ENCODE measurements at places on chromosomes 3 and 15.
A peak's percentile ranks its signal among the peaks of the same experiment; 100 is the strongest.

DNA sequence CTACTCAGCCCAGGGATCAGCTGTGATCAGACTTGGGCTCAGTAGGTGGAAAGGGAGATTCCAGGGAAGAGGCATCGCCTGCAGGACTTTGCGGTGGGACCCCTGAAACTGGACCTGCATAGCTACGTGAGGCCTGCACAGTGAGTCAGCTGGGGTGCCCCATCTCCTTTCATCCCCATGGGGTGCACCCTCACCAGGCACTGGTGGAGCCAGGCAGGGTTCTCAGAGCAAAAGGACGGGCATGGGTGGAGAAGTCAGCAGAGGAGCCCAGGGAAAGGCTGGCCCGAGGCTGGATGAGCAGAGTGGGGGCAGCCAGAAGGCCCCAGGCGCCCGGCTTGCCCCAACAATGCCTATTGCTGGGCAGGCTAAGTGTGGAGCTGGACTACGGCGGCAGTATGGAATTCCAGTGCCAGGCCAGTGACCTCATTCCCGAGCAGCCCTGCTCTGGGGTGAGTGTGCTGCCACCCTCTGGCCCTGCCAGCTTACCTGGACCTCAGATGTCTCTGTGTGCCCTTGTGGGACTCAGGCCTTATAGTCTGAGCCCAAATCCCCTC is 19.7 kb downstream of the ACAA1 start:
- DNase-seq = no peak

- no peak for DNase-seq
Observed at GRCh38 chr3:138356730-138357405, 8.5 kb downstream of the MRAS start.

DNA sequence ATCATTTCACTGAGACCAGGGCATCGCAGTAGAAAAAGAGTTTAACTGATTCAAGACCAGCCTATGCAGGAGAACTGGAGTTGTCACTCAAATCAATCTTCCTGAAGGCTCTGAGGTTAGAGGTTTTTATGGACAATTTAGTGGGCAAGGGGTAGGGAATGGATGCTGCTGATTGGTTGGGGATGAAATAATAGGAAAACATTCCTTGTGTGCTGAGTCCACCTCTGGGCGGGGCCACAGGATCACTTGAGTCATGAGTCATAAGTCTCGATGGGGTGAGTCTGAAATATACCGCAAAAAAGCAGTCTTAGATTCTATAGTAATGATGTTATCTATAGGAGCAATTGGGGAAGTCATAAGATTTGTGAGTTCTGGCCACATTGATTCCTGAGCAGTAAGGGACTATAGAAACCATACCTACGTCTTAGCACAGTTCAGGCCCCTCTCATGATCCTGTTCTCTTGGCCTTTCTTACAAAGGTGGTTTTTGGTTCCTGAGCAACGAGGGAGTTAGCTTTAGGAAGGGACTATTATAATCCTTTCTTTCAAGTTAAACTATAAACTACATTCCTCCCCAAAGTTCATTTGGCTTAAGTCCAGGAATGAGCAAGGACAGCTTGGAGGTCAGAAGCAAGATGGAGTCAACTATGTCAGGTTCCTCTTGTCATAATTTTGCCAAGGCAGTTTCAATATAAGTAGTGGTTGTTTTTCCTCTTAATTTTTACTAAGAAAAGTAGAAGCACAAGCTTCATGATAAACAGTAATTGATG is 2.7 kb upstream of the OPA1 start:
- DNase-seq = no peak

DNA sequence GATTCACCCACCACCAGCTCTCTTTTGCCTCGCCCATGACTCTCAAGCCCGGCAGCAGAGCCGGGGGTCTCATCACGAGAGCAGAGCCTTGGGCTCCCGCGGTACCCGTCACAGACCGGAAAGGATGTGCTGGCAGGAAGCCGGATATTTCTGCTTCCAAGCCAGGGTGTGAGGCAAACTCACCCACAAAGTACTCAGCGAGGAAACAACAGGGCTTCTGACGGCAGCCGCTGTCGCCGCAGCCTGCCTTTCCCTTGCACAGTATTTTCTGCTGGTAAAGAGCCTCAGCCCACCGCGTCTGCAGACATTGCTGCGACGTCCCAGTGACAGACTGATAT is 119.9 kb downstream of the NSMCE3 start:
- DNase-seq = no peak

GRCh38 chr3:100400419-100400779 is 490 bp downstream of the TOMM70 start:
- peak; percentile 18 for DNase-seq

DNA sequence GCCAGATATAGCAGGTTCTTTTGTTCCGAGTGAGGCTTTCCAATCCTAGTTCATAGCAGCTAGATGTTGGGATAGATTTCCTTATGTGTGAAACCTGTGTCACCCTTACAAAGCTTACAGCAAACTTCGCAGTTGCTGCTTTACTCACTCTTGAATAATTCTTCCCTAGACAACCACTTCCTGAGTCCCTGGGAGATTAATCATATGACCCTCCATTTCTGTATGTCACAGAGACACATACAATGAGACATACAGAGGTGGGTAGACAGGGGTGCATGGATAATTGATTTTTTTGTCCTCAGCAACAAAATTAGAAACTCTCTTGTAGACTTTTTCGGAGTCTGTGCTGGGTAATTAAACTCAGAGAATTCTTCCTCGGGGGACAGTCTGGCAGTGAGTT is 163.2 kb downstream of the NSUN3 start:
- no peak for DNase-seq

DNA sequence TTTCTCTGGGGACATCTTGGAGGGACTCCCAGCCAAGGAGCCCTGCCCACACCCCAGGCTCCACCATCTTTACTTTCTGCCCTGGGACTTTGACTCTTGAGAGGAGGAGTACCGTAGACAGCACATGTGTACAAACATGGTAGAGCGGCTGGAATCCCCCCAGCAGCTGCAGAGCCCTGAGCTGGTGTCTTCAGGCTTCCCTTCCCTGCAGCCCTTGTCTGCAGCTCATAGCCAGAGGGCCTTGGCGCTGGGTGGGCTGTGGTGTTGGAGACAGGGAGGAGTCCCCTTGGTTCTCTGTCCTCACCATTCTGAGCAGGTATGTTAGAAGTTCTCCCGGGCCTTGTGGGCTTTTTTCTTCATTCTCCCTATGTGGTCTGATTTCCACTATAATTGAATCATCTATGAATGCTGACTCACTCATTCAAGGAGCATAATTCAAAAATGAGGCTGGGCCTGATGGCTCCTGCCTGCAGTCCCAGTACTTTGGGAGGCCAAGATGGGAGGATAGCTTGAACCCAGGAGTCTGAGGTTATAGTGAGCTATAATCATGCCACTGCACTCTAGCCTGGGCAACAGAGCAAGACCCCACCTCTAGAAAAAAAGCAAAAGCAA is 97.8 kb upstream of the MEF2A start:
- no peak for DNase-seq

- DNase-seq = no peak
Observed at GRCh38 chr15:45611305-45611704, 23.5 kb upstream of the SQOR start.

DNA sequence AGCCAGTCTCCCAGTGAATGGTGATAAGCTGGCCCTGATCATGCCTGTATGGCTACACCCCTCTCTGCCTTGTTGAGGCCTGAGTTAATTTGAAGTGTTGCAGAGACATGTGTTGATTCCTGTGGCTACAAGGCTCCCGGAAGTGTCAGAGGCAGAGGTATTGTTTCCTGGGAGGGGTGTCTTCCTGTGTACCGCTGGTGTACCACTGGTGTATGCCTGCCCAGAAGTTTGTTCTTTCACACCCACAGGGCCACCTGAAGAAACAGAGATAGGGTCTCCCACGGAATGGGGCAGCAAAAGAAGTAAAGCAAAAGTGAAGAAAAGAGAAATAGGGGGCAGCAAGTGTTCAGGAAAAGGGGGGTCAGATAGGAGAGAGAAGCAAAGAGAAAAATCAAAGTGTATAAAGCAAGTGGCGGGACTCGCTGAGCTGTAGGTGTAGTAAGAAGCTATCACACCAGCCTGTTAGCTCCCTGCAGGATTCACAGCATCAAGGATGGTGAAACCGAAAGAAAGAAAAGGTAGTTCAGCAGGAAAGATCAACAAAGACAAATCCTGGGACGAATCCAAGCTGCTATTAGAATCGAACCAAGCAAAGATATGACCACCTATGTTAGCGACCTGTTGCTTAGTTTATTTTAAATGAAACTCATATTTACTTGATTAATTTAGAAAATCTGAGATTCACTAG is 36.6 kb upstream of the CD47 start:
- DNase-seq = peak; percentile 55

DNA sequence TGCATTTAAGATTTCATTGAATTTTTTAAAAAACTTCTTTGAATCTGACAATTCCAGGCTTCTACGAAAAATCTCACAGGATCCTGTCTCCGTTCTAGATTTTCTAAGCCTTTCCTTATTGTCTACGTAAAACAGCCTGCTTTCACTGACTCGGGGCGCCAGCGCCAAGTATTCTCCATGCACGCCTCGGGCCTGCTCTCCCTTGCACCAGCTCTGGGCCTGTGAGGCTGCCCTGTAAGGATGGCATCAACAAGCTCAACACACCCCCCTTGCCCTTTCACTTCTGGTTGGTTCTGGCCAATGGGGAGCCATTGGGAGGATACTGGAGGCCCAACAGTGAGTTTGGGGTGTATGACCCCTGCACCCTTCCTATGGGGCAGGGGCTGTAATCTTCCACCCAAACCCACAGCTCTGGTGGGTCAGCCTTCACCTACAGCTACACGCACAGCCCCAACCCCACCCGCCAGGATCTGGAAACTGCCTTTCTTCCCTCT is 47.8 kb downstream of the SLC41A3 start:
- DNase-seq = no peak

DNA sequence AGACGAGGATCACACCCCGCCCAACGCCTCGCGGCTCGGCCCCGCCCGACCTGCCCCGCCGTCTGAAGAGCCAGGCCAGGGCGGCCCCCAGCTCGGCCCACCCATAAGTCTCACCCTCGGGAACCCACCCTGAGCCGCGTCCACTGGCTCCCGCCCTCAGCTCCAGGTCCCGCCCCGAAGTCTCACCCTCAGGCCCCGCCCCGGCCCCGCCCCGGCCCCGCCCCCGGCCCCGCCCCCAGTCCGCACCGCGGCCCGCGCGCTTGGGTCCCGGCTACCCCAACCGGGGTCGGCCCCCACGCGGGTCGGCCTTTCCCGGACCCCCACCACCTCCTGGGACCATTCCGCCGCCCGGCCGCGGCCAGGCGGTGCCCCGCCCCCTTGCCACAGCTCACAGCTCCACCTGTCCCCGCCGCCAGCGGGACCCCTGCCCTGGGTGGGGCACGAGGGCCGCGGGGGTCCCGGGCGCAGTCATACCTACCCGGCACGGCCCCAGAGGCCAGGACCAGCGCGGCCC is 489 bp downstream of the CSPG5 start:
- DNase-seq = peak; percentile 11

GRCh38 chr15:30954674-30955073 is 36.8 kb downstream of the MTMR10 start:
- DNase-seq = no peak

DNA sequence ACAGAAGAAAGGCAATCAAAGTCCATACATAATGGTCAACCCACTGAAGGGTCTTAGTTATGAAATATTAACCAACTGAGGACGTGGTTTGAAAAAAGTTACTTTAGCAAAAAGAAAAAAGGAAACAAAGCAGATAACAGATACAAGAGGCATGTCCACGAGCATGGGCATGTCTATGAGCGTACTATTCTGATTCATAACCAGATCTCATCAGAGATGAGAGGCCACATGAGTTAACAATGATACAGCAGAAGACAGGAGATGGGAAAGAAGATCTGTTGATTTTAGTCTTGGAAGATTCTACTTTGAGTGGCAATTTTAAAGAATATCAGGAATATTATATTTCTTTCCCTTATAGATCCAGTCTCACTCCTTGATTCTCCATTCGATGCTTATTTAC is 262.9 kb upstream of the SLITRK3 start:
- DNase-seq = no peak

DNA sequence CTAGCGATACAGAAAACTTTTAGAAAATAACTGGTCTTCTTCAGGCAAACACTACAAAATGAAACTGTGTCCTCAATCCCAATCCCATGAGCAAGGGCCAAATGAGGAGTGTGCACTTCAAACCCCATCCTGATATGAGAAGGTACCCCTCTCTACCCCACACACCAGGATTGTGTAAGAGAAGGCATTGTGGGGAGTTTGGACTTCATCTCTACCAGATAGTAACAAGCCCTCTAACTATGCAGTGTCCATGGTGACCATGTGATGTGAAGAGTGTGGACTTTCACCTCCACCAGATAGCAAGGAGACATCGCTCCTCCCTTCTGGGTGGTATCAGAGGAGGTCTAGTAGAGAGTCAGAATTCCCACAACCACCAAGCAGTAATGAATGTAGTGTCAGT is 769.3 kb downstream of the MECOM start:
- DNase-seq = no peak

GRCh38 chr3:185978516-185978915 is 40.7 kb upstream of the TRA2B start:
- no peak for DNase-seq

- no peak for DNase-seq
Observed at GRCh38 chr3:75192146-75192616, 471.9 kb upstream of the FRG2C start.

DNA sequence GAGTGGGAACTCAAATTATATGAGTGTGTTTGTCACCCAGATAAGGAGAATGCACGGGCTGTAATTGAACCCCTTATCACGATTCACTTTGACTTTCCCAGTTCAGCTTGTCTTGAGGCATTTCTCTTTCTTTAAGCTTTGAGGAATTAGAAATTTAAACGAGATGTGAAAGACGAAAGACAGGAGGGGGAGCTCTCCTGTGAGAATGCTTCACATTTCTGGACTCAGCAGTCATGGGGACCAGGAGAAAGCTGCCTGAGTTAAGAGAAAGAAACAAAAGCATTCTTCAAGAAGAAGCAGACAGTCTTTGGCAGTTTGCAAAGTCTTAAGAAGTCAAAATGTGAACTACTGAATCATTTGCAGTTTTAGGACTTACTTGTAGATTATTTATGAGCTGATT is 205.6 kb downstream of the NECTIN3 start:
- DNase-seq = no peak

GRCh38 chr3:57206423-57206822 is 6.6 kb upstream of the HESX1 start:
- no peak for DNase-seq

DNA sequence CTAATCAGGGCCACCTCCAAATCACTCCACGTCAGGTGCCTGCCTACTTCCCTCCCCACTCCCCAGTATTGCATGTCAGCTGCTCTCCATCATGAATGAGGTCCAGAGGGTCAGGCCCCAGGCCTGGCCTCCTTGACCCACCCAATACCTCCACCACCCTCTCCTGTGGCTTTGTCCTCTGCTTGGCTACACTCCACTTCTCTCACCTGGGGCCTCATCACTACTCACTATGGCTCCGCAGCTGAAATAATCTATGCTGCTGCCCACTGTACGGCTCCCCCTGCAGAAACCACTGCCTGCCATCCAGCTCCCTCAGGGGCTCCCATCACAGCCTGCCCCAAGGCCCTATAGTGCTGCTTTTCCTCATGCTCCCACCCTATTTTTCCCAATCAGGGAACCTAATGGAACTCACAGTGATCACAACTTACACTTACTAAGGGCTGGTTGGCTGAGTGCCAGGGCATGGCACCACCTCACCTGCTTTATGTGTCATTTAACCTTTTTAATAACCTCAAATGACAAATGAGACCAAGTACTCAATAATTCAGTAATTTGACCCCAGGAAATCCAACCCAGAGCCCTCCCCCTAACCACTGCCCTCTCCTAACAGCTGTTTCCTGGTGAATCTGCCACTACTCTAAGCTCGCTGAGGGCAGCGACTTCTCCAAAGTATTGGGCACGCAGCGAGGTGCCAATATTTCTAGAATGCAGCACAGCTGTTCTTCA is 2.3 kb downstream of the GORASP1 start:
- no peak for DNase-seq
